Neural progenitor cell (in vitro differentiated cells): ENCODE measurements at places on chromosomes 5 and 9. TPM values are rescaled to one million over a fixed set of nuclear protein-coding genes. Genes with fewer than 3 reads are reported as not detected.

Gene SARDH
- 3.9 and 9.2 TPM in 2 replicates for total RNA-seq

Gene ENHO
- 4.4 and 21.3 TPM in 2 replicates for total RNA-seq

Gene PCDHB14
- total RNA-seq: 7.2 and 7.4 TPM in 2 replicates

Gene LMX1B
- 0.19 and 0.50 TPM in 2 replicates for total RNA-seq

Gene SPACA9
- 1.9 and 2.4 TPM in 2 replicates for total RNA-seq

Gene GAS1
- 68.1 and 104 TPM in 2 replicates for total RNA-seq

Gene SPINK6
- not detected in 2 replicates for total RNA-seq

Gene ZBTB34
- total RNA-seq: 17.4 and 21.9 TPM in 2 replicates

Gene EGFL7
- 16.5 and 47.4 TPM in 2 replicates for total RNA-seq

DNA sequence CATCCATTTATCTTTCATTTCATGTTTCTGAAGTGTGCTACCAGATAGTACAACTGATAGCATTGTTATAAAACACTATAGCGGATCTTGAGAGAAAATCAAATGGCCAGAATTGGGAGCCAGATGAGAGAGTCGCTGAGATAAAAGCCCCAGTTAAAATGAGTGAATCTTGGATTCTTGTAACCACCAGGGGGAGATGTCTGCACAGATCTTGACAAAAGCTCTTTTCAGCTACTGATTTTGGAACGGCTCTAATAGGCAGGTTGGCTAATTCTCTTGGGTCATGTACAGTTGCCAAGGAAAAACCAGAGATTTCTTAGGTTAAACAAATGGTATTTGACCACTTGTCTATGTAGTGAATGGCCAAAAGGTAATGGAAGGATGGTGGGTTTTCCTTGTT lies 21.7 kb downstream of the F2RL2 start:
- DNase-seq: peak; percentile 81

- no peak for DNase-seq
Observed at GRCh38 chr5:151064916-151065499, 15.8 kb downstream of the TNIP1 start.

GRCh38 chr5:11646141-11646540 lies 258.1 kb downstream of the CTNND2 start:
- DNase-seq: no peak

DNA sequence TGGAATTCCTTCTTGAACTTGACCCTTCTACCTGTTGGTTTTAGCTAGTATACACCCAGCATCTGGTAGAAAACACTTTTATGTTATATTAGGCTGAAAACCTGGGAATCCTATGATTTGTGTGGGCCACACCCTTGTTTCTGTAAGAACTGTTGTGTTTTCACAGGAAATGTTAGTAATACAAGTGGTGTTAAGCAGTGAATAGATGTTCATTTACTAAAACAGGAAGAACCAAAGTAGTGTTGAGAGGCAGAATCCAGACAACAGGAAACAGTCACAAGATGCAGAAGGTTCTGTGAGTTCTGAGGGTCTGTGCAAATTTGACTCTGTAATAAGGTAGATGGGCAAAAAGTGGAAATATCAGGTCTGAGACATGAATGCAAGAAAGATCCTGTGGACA lies 73.0 kb upstream of the RAI14 start:
- DNase-seq: no peak

DNA sequence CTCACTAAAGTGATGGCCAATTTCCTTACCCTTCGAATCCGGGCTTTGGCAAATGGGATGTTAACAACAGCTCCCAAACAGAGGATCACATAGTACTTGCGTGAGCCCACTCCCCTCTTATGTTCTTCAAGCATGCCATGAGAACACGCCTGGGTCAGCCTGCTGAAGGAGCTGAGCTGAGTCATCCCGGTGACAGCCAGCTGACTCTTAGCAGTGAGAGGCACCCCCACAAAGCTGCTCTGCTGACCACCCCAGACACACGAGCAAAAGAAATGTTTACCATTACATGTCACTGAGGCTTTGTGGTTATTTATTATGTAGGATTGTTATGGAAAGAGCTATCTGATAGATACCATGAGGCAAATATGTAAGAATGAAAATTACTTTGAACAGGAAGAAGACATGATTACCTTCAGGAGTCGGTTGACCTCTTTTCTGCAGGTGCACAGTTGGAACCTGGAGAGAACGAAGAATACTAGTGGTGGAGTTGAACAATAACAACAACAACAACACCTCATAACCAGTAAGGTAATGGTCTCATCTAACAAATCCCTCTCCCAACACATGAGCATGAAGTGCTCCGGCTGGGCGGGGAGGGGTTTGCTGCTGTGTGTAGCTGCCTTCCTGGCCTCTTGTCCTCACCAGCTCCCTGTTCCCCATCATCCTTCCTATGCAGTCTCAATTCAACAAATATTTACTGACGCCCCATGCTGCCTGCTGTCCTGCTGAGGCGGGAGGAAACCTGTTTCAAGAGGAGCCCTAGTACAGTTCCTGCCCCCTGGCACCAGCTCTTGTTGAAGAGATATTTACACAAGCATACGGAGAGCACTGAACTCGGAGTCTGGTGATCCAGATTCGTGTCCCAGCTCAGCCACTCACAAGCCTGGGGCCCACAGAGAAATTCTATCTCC lies 69.4 kb upstream of the LHFPL2 start:
- no peak for DNase-seq

GRCh38 chr5:148482196-148482595 lies 98.4 kb downstream of the FBXO38 start:
- DNase-seq: no peak

- no peak for DNase-seq
Observed at GRCh38 chr9:104604801-104605200, 626 bp downstream of the OR13C2 start.

- DNase-seq: no peak
Observed at GRCh38 chr9:115540091-115540490, 422.1 kb upstream of the TNC start.

DNA sequence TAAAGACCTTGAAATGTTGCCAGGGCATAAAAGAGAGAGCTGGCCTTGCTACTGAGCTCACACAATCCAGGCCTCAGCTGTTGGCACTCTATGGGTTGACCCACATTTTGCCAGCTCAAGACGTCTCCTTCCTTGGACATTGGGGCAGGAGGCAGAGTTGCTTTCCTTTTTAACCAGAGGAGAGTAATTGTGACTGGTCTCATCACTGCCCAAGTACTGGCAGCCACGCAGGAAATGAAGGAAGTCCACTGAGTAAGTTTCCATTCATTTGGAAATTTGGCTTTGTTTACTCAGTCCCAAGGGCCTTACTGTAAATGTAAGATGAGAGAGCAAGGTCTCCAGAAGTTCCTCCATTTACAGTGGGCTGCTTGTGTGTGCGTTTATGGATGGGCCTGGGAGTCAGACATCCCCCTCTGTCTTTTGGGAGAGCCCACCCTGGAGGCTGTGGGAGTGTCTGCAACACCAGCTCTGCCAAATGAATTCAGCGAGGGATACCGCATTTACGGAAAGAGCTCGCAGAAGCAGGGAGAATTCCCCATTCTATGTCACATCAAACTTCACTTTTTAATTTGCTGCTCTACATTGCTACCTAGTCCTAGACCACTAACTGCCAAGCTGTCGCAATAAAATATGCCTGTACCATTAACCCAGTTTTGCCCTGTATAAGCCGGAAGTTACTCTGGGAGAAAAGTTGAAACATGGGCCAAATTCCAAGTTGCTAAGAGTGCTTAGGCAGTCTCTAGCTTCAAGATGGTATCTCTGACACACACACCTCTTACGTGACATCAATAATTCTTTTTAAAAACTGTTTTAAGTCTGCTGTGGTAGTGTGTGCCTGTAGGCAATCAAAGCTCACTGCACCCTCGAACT lies 24.5 kb upstream of the PDZD2 start:
- DNase-seq: no peak

DNA sequence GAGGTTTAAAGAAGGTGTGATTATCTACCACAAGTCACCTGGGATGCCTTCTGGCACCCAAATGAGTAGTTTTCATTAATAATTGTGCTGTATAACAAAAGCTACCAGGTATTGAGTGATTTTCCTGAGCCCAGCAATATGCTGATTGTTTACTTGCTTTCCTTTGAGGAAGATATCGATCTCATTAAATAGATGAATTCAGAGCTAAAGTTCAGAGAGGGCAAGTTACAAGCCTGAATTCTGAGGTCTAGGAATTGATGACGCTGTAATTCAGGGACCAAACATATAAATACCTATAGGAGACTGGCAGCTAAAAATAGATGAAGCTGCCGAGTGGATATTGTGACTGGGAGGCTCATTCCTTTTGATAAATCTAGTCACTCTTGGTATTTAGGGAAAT lies 1.1 kb downstream of the ERCC6L2 start:
- no peak for DNase-seq

- no peak for DNase-seq
Observed at GRCh38 chr5:108372369-108372768, 9.5 kb downstream of the FBXL17 start.

GRCh38 chr9:125461636-125462190 lies 200.1 kb downstream of the GAPVD1 start:
- no peak for DNase-seq

GRCh38 chr9:126452106-126452505 lies 125.5 kb downstream of the MVB12B start:
- DNase-seq: peak; percentile 46

- no peak for DNase-seq
Observed at GRCh38 chr5:74372051-74372450, 268.5 kb downstream of the ENC1 start.

- DNase-seq: no peak
Observed at GRCh38 chr5:112434641-112435040, 15.6 kb upstream of the EPB41L4A start.
